Tibial nerve (tissue), 4 donors: ENCODE measurements at places on chromosomes 4 and X.
A peak's percentile ranks its signal among the peaks of the same experiment; 100 is the strongest.

DNA sequence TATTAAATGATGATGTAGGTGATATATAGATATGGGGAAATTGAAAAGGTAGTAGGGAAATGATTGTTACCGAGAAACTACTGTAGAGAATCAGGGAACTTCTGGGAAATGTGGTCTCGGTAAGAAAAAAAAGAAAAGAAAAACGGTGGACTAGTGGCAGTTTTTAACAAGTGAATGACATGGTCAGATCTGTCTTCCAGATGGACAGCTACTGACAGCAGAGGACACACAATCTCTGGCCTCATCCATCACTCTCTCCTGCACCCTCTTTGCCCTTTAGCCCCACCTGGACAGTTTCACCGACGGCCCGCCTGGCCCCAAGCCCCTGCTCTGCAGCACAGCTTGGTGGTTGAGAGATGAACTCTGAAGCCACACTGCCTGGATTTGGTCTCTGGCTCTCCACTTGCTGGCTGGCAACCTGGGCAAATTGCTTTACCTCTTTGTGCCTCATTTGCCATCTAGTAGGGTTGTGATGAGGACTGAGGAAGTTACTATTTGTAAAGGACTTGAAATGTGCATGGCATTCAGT lies 23.4 kb downstream of the RBM47 start:
- no peak overlapping the region for H3K27ac ChIP-seq
- H3K4me3 ChIP-seq: no peak overlapping the region
- H3K4me1 ChIP-seq: no peaks in the 10 kb centered on the region
- DNase-seq: no peak
- no peaks in the 10 kb centered on the region for H3K27me3 ChIP-seq

DNA sequence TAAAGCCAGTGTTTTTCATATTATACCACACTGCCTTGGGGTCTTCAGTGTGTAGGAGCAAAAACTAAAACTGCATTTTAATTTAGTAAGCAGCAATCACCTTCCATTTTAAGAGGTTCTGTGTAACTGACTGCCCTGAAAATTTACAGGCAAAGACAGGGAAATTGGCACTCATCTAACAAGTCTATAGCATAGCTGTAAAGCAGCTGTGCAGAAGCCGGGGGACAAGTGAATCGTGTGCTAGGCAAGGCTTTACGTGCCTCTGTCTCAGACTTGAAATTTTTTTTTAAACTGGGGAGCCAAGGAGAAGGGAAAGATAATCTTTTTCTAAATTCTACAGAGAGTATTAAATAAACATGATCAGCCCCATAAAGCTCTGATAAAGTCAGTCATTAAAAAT lies 39.7 kb downstream of the TSPAN5 start:
- H3K27ac ChIP-seq: no peak overlapping the region
- H3K36me3 ChIP-seq: no peaks in the 10 kb centered on the region
- no peak for DNase-seq

DNA sequence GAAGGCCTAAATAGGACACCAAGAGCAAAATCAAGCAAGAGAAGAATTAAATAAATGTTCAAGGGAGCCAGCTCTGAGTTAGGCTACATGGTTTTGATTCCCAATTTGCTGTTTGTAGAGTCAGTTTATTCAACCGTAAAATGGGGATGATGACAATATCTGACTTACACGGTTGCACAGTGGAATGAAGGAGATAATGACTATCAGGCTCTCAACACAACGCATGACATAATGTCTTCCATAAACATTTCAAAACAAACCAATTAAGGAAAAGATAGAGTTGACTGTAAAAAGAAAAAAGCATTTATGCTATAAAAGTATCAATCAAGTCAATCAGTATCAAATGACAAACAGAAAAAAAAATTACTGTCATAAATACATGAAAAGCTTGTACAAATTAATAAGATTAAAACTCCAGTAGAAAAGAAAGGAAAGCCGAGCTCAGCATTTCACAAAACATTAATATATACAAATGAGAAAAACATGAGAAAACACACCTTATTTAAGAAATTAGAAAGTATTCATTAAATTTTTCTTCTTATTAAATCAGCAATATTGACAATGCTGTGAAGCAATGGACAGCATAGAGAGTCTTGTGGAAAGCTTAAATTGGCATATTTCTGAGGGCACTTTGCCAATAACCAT lies 179.0 kb downstream of the SCFD2 start:
- DNase-seq: no peak
- H3K4me1 ChIP-seq: peaks cover 12% of the 10 kb centered on the region
- no peaks in the 10 kb centered on the region for H3K36me3 ChIP-seq
- no peak overlapping the region for H3K4me3 ChIP-seq
- H3K27me3 ChIP-seq: no peaks in the 10 kb centered on the region
- H3K27ac ChIP-seq: no peak overlapping the region

DNA sequence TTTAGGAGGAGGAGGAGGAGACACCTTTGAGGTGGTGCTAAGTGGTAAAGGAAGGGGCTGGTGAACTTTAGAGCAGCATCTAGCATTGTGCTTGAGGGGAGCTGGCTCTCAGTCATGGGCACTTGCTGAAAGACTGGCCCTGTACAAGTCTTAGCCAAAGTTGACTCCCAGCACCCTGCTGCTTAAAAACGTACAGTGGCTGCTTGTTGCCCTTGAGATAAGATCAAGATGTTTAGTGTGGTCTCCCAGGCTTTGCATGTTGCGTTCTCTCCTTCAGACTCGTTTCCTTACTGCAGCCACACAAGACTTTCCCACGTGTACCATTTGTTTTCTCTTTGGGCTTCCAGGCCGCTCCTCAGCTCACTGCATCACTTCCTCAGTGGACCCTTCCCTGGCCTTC lies 1.8 kb downstream of the MED28 start:
- peaks cover 19% of the 10 kb centered on the region for H3K4me1 ChIP-seq
- H3K4me3 ChIP-seq: peak overlapping the region; percentile 2
- H3K27ac ChIP-seq: no peak overlapping the region

GRCh38 chr4:123896446-123897071 lies 500.0 kb downstream of the SPRY1 start:
- H3K36me3 ChIP-seq: no peaks in the 10 kb centered on the region
- no peaks in the 10 kb centered on the region for H3K27me3 ChIP-seq
- peaks cover 24% of the 10 kb centered on the region for H3K4me1 ChIP-seq

GRCh38 chrX:15269618-15270521 lies at the start of gene ASB9:
Gene ASB9, minus strand, starts transcription at chrX:15270083. Its CDS starts 209 bp downstream, at chrX:15269874.
- DNase-seq: peak; percentile 4
- no peak within 1 kb of the TSS for H3K4me3 ChIP-seq
- no peaks in the 10 kb centered on the region for H3K4me1 ChIP-seq
- H3K27ac ChIP-seq: no peak within 1 kb of the TSS
- no peaks in the 10 kb centered on the region for H3K27me3 ChIP-seq

GRCh38 chrX:133580625-133581024 lies 165.3 kb upstream of the GPC4 start:
- H3K27me3 ChIP-seq: peaks cover 27% of the 10 kb centered on the region
- H3K4me3 ChIP-seq: no peak overlapping the region
- no peak for DNase-seq
- no peaks in the 10 kb centered on the region for H3K4me1 ChIP-seq

DNA sequence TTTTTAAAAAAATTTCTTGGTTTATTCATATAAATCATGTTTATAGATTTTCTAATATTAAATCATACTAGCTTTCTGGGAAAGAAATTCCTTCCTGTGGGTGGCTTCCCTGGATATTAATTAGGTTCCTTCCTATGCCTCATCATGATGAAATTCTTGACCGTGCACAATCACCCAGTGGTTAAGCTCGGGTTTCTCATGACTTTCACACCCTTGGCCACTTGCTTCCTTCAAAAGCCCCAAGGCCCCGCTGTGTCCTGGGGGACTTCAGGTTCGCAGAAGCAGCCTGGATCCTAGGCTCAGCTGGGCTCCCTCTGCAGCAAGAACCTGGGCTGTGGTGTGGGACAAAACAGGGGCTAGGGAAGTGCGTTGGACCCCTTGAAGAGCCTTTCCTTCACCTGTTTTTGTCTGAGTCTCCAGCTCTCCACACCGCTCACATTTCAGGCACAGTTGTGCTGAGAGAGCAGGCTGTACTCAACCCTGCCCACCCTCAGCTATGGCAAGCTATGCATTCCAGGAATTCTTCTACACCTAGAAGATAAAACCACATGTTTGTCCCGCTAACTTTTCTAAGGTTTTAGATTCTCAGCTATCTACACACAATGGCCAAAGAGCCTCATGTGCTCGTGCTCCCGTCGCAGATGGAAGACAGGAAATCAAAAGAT lies 48.9 kb upstream of the TMSB15B start:
- no peak for DNase-seq
- H3K4me1 ChIP-seq: no peaks in the 10 kb centered on the region
- H3K4me3 ChIP-seq: no peak overlapping the region

DNA sequence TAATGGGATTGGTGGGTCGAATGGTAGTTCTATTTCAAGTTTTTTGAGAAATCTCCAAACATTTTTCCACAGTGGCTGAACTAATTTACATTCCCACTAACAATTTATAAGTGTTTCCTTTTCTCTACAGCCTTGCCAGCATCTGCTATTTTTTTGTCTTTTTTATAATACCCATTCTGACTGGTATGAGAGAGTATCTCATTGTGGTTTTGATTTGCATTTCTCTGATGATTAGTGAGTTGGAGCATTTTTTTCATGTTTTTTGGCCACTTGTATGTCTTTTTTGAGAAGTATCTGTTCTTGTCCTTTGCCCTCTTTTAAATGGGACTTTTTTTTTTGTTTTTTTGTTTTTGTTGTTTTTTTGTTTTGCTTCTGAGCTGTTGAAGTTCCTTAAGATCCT lies 200.0 kb upstream of the GK2 start:
- H3K27ac ChIP-seq: no peak overlapping the region
- H3K36me3 ChIP-seq: no peaks in the 10 kb centered on the region
- no peaks in the 10 kb centered on the region for H3K27me3 ChIP-seq
- H3K4me1 ChIP-seq: peaks cover 5% of the 10 kb centered on the region
- DNase-seq: no peak

- H3K27ac ChIP-seq: no peak overlapping the region
- H3K36me3 ChIP-seq: no peaks in the 10 kb centered on the region
- no peak for DNase-seq
- H3K4me3 ChIP-seq: no peak overlapping the region
- H3K4me1 ChIP-seq: no peaks in the 10 kb centered on the region
- no peaks in the 10 kb centered on the region for H3K27me3 ChIP-seq
Observed at GRCh38 chr4:185925910-185926360, 113.9 kb upstream of the SORBS2 start.

DNA sequence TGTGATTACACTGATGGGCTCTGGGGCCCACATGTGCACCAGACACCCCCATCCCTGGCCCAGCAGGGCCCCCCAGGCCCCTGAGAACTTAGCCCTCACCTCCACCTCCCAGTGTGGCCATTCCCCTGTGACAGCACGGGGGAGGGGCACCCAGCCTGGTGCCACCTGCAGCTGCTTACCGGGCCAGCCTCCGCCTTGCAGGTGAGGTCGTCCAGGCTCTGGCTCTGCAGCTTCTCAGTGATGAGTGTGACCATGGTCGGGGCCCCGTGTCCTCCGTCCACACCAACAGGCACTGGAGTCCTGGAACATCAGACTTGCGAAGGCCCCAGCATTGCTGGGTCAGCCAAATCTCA lies 15.6 kb downstream of the FAM53A start:
- H3K4me1 ChIP-seq: no peaks in the 10 kb centered on the region
- peaks cover 3% of the 10 kb centered on the region for H3K36me3 ChIP-seq
- DNase-seq: no peak
- no peak overlapping the region for H3K4me3 ChIP-seq
- H3K27me3 ChIP-seq: no peaks in the 10 kb centered on the region

DNA sequence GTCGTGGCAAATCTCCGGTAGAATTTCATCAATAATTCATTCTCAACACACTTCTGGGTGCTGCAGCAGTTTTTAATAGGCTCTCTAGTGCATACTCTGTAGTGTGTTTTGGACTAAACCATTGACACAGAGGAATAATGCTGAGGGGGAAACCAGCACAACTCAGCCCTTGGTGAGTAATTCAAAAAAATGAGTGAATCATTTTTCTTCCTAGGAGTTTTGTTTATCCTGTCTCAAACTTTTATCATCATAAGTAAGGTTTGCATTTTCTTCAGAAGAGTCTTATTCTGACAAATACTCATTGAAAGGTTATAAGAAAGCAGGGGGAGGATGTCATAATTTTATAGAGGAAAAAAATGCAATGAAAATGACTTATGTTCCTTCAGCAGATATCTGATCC lies 2542.7 kb downstream of the PCDH7 start:
- no peak overlapping the region for H3K4me3 ChIP-seq
- no peaks in the 10 kb centered on the region for H3K27me3 ChIP-seq
- H3K36me3 ChIP-seq: no peaks in the 10 kb centered on the region
- no peaks in the 10 kb centered on the region for H3K4me1 ChIP-seq
- H3K27ac ChIP-seq: no peak overlapping the region

DNA sequence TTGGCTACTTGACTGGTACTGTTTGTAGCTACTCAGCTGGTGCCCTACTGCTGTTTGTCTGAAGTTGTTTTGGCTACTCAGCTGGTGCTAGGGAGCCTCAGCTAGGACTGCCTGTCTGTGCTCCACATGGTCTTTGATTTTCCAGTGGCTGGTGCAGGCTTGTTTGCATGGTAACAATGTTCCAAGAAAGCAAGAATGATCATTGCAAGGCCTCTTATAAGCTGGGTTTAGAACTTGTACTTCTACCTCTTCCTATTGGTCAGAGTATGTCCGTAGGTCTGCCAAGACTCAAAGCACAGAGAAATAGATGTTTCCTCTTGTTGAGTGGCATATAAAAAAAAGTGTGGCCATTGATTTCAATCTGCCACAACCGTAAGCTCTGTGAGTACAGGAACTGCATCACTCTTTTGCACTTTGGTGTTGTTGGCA lies 17.6 kb downstream of the NFKB1 start:
- no peak overlapping the region for H3K27ac ChIP-seq
- DNase-seq: no peak
- no peaks in the 10 kb centered on the region for H3K36me3 ChIP-seq
- H3K27me3 ChIP-seq: no peaks in the 10 kb centered on the region

GRCh38 chr4:1793496-1793840 lies 375 bp downstream of the FGFR3 start:
- H3K27me3 ChIP-seq: peaks cover 47% of the 10 kb centered on the region
- no peaks in the 10 kb centered on the region for H3K36me3 ChIP-seq

GRCh38 chrX:110881971-110882370 lies 86.4 kb upstream of the CHRDL1 start:
- no peaks in the 10 kb centered on the region for H3K27me3 ChIP-seq
- no peak for DNase-seq
- H3K36me3 ChIP-seq: no peaks in the 10 kb centered on the region
- H3K4me3 ChIP-seq: no peak overlapping the region

- H3K4me3 ChIP-seq: no peak overlapping the region
- DNase-seq: no peak
- H3K27me3 ChIP-seq: no peaks in the 10 kb centered on the region
- H3K4me1 ChIP-seq: no peaks in the 10 kb centered on the region
Observed at GRCh38 chr4:141543706-141544105, 92.7 kb upstream of the IL15 start.

GRCh38 chrX:13081395-13082205 lies 37.2 kb upstream of the FAM9C start:
- no peak overlapping the region for H3K4me3 ChIP-seq
- H3K27me3 ChIP-seq: no peaks in the 10 kb centered on the region
- H3K36me3 ChIP-seq: no peaks in the 10 kb centered on the region
- peaks cover 31% of the 10 kb centered on the region for H3K4me1 ChIP-seq
